H1 (cell line): ENCODE measurements at places on chromosomes 4 and X. TPM values are rescaled to one million over a fixed set of nuclear protein-coding genes. Genes with fewer than 3 reads are reported as not detected.
A peak's percentile ranks its signal among the peaks of the same experiment; 100 is the strongest.

DNA sequence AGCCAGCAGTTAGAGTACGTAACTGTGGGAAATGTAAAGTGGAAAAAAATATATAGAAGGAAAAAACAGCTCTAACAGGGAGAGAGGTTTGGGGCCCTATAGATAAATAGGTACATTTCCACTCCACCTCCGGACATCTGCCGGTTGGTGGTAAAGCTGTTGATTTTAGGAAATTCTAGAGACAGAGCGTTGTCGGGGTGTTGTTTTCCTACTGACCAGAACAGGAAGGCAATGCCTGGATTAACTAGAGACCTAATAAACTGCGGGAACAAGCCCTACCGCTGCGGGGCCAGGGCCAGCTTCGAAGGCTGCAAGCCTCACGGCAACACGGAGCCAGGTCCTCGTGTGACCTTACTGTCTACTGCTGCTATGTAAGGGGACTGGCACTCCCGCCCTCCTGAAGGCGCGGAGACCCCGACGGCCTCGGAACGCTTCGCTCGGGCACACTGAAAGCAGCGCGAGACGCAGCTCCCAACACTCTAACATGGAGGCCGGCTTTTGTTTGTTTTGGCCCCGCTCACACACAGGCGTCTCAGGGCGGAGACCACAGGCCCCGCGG is 702 bp upstream of the CDKN2AIP start:
- DNase-seq = no peak

- DNase-seq = no peak
These were observed 326.8 kb downstream of the ZNF674 start for GRCh38 chrX:46218373-46218772.

- no peak for DNase-seq
These were observed 51.4 kb downstream of the NALF2 start for GRCh38 chrX:69555481-69556041.

- no peak for DNase-seq
These were observed 14.3 kb downstream of the ZRSR2 start for GRCh38 chrX:15804563-15804962.

GRCh38 chr4:57426779-57427395 is 316.7 kb upstream of the IGFBP7 start:
- DNase-seq = peak; percentile 66

DNA sequence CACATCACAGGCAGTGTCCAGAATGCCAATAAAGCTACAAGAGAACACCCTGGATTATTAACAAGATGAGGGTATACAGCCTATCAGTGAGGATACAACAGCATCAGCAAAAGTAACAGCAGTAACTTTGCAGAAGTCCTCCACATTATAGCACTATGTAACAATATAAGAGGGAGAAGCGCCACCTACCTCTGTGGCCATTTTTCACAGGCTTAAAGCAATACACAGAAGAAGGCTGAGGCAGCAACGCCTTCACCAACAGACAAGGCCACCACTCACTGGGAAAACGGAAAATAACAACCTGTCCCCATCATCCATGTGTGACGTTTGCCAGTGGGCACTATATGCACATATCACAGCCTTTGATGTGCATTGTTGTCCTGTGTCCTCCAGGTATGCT is 12.5 kb downstream of the RTL8B start:
- no peak for DNase-seq

- no peak for DNase-seq
These were observed 183.5 kb upstream of the GALNTL6 start for GRCh38 chr4:171629737-171630136.

- DNase-seq = no peak
These were observed 170.8 kb upstream of the GALNT7 start for GRCh38 chr4:172997856-172998255.

GRCh38 chrX:39559229-39559628 is 538.5 kb downstream of the BCOR start:
- DNase-seq = no peak

- DNase-seq = no peak
These were observed 2011.9 kb upstream of the PCDH10 start for GRCh38 chr4:131137196-131137595.

GRCh38 chrX:73977542-73978169 is 326.3 kb upstream of the ZCCHC13 start:
- DNase-seq = no peak

GRCh38 chr4:128983771-128984485 is 109.4 kb downstream of the SCLT1 start:
- no peak for DNase-seq

DNA sequence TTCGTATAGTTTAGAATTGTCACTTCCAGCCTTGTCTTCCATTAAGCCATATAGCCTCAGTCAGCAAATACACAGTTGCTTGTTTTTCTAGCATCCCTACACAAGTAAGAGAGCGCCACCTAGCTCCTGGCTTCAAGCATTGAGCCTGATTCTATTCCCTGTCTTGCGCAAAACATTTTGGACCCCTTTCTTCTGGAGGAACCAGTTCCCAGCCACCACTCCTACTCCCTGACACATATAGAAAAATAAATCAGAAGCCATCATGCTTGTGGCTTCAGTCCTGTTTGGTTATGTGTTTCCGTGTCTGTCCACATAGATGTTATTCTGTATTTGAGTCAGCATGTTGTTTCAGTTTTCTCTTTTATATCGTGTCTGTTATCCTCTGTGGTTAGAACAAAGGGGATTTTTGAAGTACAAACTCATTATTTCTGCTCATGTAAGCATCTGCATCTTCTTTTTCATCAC is 59.9 kb downstream of the GK start:
- DNase-seq = peak; percentile 51

GRCh38 chr4:109184491-109184961 is 117.9 kb downstream of the COL25A1 start:
- no peak for DNase-seq

- DNase-seq = no peak
These were observed at the start of gene XKRX for GRCh38 chrX:100928660-100929613. XKRX (minus strand) TSS chrX:100928917; CDS start chrX:100928304, 613 bp downstream.

- DNase-seq = no peak
These were observed 233.1 kb upstream of the RPS6KA3 start for GRCh38 chrX:20499763-20500162.

- DNase-seq = no peak
These were observed 116.5 kb downstream of the MAML3 start for GRCh38 chr4:140037353-140038030.

DNA sequence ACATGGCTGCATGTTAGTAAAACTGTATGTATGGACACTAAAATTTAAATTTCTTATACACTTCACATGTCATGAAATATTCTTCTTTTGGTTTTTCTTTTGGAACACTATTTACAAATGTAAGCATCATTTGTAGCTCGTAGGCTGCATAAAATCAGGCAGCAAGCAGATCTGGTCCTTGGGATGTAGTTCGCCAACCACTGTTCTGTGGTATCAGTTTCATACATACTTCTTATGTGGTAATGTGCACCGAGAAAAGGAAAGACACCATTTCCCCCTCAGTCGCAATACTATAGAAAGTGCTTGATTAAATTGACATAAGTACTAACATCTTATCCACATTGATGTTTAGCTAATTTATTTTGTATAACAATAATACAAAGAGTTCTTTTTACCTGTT is 274.4 kb upstream of the VCX start:
- no peak for DNase-seq

DNA sequence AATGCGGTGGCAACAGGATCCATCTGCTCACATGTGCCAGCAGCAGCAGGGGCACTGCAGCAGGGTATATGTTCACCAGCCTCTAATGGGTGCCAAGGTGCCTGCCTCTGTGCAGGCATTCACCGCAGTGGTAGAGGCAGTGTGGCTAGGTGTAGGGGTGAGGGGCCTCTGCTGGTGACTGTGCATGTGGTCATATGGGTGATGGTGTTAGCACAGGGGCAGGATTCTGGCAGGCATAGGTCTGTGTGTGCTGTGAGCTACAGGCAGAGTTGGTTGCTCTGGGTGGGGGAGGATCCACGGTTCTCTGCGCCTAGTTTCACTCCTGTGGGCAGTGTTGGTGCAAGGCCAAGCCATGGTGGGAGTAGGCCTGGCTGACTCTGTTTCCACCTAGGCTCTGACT is 566.5 kb upstream of the GNPDA2 start:
- DNase-seq = no peak

DNA sequence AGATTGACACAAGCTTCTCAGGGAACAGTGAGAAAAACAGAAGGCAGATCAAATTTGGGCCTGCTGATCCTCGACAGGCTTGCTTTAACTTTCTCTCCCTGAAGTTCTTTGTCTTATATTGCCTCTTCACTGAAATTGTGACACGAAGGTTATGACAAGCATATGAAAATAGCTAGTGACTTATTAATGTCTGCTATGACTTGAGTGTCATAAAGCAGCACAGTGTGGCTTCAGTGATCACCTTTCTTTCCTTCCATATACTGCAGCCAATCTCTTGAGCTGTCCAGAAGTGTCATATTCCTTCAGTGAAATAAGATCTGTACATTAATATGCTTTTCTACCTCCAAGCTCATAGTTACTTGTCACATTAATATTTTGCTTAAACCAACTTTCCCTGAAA is 870.2 kb downstream of the C4orf33 start:
- DNase-seq = no peak

DNA sequence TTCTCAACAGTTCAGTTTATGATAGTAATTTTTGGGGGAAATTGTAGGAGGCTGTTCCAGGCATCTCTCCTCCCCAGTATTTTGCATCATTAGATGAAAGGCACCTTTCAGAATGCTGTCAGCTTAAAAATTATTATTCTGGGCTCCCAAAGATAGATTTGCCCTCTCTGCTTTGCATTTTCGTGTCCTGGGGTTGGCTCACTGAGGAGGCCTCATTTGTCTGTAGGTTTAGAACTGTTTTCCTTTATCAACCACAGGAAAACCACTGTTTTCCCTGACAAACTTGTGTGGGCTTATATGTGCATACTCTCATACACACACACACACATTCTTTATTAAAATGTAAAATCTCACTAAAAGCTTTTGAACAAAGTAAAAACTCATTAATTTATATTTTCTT is 197.2 kb upstream of the VCX3A start:
- no peak for DNase-seq

- DNase-seq = no peak
These were observed 73.8 kb upstream of the JADE1 start for GRCh38 chr4:128735714-128736113.

DNA sequence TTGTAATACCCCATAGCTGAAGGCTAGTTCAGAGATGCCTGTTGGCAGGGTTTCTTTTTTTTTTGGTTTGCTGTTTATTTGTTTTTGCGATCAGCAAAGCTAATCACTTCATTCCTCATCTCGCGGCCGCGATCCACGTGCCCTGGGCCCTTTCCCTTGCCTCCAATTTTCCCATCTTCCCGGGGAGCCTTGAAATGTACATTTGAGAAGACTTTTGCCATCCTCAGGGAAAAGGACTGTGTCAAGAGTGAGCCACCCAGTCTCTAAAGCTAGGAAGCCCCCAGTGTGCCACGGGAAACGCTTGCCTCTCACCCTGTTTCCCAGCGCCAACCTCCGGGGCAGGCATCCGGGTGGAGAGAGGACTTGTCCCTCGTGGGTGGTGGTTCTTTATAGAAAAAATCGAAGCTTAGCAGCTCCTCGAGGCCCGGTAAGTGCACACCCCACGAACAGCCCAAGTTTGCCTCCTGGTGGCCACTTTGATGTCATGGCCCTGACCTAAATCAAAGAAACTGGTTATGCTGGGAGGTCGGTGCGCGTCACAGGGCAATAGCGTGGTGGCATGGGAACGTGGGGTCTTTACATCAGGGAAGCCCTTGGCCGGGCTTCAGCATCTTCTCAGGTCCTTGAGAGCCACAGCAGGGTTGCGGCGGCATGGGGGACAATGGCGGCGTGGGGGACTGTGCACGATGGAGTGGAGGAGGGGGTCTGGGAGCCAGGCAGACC is 42.0 kb downstream of the MAP7D3 start:
- no peak for DNase-seq

GRCh38 chr4:2219233-2219760 is 22.6 kb downstream of the HAUS3 start:
- no peak for DNase-seq

- DNase-seq = no peak
These were observed 127.9 kb downstream of the KLHL8 start for GRCh38 chr4:87092389-87093141.

GRCh38 chrX:121160987-121161386 is 113.6 kb downstream of the GLUD2 start:
- DNase-seq = no peak

GRCh38 chr4:24795666-24796381 is 451 bp downstream of the SOD3 start:
- DNase-seq = no peak

GRCh38 chr4:15417233-15417660 is 10.6 kb upstream of the C1QTNF7 start:
- DNase-seq = no peak

DNA sequence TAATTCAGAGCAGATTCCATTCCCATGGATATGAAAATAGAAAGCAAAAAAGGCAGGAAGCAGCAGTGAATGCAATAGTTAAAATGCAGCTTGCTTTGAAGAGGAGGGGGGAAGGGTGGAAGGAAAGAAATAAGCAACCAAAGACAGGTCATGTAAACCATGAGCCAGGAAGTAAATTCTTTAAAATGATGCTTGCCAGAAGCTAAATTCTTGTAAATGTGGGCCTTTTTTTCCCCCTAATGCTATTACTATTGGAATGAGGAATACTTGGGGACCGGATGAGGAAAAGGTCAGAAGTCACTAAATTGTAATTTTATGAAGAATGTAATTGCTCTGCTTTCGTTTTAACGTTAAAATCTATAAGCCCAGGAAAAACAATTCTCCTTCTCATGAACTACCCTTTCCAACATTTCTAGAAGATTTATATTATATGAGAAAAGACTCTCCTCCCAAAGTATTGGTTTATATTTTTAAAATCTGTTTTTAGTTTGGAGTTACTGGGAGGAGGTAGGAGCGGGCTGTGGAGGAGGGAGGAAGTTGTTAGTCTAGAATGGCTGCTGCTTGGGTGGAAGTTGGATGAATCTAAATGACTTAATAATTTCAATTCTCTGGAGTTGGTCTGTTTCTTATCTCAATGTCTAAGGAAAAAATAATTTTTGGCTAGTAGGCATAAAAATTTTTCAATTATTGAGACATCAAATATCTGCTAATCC is 77.6 kb upstream of the PCDH18 start:
- DNase-seq = no peak

- no peak for DNase-seq
These were observed 150.5 kb downstream of the TBCK start for GRCh38 chr4:106165351-106166010.

- DNase-seq = peak; percentile 33
These were observed at the start of gene FREM3 for GRCh38 chr4:143700416-143701352. FREM3 (minus strand) TSS chr4:143700675; CDS start chr4:143700675, 0 bp downstream.

- DNase-seq = no peak
These were observed 73.9 kb downstream of the SYNPO2 start for GRCh38 chr4:118962540-118962939.

The ZCCHC12 gene
- 0.84 and 1.3 TPM in 2 replicates for total RNA-seq

The ALAS2 gene
- total RNA-seq = 0.32 and 0.48 TPM in 2 replicates

The VCX gene
- not detected in 2 replicates for total RNA-seq

The GABRB1 gene
- 0.22 TPM in 1 of 2 replicates, not detected in the other for total RNA-seq

The CFAP99 gene
- total RNA-seq = not detected in 2 replicates

The MUC7 gene
- not detected in 2 replicates for total RNA-seq

The RTL5 gene
- 1.9 TPM in 2 replicates for total RNA-seq

The TIGD4 gene
- total RNA-seq = 1.8 and 2.3 TPM in 2 replicates

The VCX2 gene
- total RNA-seq = not detected in 2 replicates

The RHOXF2 gene
- not detected in 2 replicates for total RNA-seq

The HAUS7 gene
- total RNA-seq = 53.4 and 54.0 TPM in 2 replicates

The GAGE12F gene
- total RNA-seq = not detected in 2 replicates

The HSD17B13 gene
- 0.13 TPM in 1 of 2 replicates, not detected in the other for total RNA-seq

The AKAP14 gene
- total RNA-seq = 1.3 and 1.7 TPM in 2 replicates

The SMIM31 gene
- not detected in 2 replicates for total RNA-seq

The AFM gene
- not detected in 2 replicates for total RNA-seq

The MAEA gene
- total RNA-seq = 75.3 and 75.8 TPM in 2 replicates

The MXRA5 gene
- total RNA-seq = 1.5 and 1.7 TPM in 2 replicates

The CCNG2 gene
- 13.9 and 15.4 TPM in 2 replicates for total RNA-seq

The SEPTIN11 gene
- total RNA-seq = 105 and 110 TPM in 2 replicates

The BMPR1B gene
- total RNA-seq = 0.61 and 1.1 TPM in 2 replicates

The TEC gene
- total RNA-seq = 1.8 and 2.3 TPM in 2 replicates
